ENCODE measurements at places on chromosomes 7 and 10.

GRCh38 chr10:29304264-29304994 lies 15.6 kb downstream of the LYZL1 start:
- DNase-seq, result no peak

- peak; percentile 72 for DNase-seq
Observed at GRCh38 chr10:104333032-104333727, 5.1 kb downstream of the ITPRIP start.

DNA sequence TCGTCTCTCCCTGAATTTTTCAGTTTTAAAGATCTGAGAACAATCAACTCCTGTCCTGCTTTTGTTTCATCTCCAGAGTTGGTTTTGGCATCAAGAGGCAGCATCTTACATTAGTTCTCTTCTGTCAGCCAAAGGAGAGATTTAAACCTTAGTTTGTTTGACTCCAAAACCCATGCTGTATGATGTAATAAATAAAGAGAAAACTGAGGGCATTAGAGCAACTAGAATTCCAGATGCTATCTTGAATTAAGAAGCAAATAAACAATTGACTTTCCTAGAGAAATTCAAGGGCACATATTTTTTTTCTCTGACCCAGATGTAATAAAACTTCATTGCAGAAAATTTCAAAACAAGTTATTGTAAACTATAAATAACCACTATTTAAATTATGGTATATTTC lies 54.4 kb downstream of the INHBA start:
- no peak for DNase-seq

- no peak for DNase-seq
Observed at GRCh38 chr10:60465801-60466200, 76.1 kb upstream of the ANK3 start.

GRCh38 chr10:57334523-57334922 lies 933.2 kb downstream of the IPMK start:
- DNase-seq, result no peak

GRCh38 chr7:138460176-138460648 lies at the start of gene TRIM24:
Gene TRIM24, plus strand, starts transcription at chr7:138460259. Its CDS starts 290 bp downstream, at chr7:138460549.
- DNase-seq, result no peak

- DNase-seq, result no peak
Observed at GRCh38 chr10:49369216-49370162, 26.4 kb downstream of the DRGX start.

DNA sequence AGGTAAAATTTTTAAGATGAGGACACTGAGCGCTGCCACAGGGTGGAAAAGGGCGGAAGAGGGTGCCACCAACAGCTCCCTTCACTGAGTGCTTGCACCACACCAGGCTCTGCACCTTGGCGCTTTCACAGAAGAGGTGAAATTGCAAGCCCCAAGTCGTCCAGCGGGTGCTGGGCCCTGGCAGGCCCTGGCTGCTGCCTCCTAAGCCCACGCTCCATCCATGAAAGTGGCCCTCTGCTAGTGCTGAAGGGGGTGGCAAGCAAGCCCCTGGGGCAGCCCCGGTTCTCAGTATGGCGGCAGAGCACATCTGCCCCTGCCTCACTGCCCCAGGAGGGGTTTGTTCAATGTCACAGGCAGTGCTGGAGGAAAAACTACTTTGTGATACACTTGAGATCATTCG lies 95.1 kb downstream of the SLIT1 start:
- DNase-seq, result no peak

GRCh38 chr7:95323410-95324129 lies 762 bp downstream of the PON1 start:
- DNase-seq, result no peak

- no peak for DNase-seq
Observed at GRCh38 chr7:44087911-44088838, 5.8 kb upstream of the POLM start.

DNA sequence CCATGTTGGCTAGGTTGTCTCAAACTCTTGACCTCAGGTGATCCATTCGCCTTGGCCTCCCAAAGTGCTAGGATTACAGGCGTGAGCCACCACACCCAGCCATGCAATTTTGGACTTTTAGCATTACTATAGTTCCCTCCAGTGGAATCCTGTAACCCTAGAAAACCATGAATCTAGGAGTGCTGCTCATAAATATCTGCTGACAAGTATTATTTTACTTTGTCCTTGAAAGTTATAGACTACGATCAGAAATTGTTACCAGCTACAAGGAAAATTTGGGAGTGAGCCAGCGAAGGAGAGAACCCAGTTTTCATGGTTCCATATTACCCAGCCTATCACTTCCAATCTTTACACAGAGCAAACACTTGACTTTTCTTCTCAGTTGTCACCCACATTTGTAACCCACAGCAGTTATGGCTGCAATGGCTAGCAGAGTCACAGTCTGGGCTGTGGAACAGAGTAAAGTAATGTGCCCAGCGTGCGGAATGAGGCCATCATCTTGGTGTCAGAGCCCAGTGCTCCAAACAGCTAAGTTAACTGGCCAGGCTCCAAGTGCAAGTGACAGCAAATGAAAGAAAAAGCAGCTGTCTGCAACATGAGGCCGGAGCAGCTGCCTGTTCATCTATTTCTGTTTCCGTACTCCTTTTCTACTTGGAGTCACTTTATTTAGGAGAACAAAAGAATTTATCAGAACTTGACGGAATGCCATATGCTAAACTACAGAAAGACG lies 29.9 kb downstream of the ZC3HC1 start:
- DNase-seq, result no peak

DNA sequence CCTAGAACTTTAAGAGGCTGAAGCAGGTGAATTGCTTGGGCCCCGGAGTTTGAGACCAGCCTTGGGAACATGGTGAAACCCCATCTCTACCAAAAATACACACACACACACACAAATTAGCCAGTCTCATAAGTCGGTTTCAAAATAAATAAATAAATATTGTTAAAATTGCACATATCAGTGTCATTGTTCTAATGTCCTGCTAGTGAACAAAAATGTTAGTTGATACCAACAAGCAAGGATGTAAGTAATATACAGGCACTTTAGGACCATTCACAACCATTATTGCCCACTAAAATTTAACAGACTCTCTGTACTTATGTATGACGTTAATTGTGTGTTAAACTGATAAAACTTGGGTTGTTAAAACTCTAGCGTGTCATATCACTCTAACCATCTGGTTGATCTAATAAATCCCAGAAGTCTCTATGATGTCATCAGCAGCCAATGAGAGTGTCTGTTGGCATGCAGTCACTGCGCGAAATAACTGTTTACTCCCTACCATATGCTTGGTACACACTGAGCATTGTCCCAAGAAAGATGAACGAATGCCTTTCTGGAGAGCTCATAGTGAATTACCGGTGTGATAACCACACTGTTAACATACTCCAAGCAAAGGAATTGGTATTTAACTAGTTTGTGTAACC lies 30.4 kb upstream of the OTUD1 start:
- no peak for DNase-seq
